ENCODE measurements at places on chromosomes 7 and 10.
A peak's percentile ranks its signal among the peaks of the same experiment; 100 is the strongest.

DNA sequence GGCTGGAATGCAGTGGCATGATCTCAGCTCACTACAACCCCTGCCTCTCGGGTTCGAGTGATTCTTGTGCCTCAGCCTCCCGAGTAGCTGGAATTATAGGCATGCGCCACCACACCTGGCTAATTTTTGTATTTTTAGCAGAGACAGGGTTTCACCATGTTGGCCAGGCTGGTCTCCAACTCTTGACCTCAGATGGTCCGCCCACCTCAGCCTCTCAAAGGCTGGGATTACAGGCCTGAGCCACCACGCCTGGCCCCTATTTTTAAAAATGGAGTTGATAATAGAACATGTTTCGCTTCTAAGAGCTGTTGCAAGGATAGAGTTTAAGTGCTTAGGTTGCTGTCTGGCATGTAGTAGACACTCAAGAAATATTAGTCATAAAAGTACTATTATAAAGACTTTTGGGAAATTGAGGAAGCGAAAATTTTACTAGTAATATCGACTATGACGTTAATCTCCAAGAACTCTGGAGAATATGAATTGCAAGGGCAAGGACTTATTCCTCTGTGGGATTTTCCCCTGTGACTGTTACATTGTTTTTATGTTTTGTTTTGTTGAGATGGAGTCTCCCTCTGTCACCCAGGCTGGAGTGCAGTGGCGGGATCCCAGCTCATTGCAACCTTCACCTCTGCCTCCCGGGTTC, 7.9 kb downstream of the GTF2I start:
- DNase-seq, result no peak

DNA sequence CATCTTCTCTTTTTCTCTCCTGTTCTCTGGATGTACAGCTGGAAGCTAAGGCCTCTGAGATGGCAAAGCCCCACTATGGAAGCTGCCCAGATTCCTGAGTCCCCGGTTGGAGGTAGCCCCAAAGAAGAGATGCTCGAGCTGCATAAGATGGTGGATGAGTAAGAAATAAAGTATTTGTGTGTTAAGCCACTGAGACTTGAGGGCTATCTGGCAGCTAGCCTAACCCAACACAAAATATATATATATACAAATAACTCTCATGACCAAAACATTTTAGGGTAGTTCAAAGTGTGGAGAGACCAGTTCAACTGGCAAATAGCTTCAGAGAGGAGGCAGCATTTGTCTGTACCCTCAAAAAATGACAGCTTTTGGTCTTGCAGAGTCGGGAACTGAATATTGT, 72.4 kb upstream of the PDE1C start:
- DNase-seq, result no peak

GRCh38 chr10:31321396-31321941, 2.5 kb downstream of the ZEB1 start:
- DNase-seq, result peak; percentile 67

GRCh38 chr10:9188022-9188810, 1133.7 kb downstream of the GATA3 start:
- no peak for DNase-seq
